Heart right ventricle (tissue), 16 donors: ENCODE measurements at places on chromosomes 1 and 21.

DNA sequence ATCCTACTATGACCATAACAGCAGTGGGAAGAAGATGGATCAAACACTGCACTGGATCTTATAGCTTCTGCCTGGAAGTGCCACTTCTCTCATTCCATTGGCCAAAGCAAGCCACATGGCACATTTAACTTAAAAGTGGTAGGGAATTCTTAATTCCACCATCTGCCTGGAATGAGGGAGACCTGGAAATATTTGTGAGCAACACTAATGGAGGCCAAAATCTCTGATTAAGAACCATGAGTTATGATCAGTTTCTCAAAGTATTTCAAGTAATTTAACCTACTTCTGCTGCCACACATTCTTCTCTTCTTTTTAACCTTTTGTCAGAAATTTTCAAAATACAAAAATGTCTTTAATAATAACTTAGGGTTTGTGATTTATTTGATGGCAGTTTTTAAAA is 154.0 kb upstream of the C1orf87 start:
- DNase-seq, result no peak

GRCh38 chr21:44756423-44757185 is 45.0 kb downstream of the UBE2G2 start:
- DNase-seq, result no peak

DNA sequence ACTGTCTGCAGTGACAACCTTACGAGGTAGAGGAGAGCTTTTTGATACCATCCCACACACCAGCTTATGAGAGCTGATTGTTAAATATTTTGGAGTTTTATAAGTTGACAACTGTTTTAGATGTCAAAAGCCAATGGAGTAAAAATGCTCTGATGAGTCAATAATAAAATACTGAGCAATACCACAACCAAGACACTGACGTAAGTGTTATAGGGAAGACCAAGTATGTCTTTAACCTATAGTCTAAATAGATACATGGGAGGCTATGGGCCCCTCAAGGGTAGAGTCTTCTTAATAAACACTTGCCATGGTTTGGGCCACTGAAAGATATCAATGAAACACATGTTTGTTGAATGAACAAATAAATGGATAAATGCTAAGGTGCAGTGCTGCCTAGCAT is 49.2 kb downstream of the DUSP10 start:
- no peak for DNase-seq

- no peak for DNase-seq
Measured at GRCh38 chr21:29718081-29718815, 221.5 kb downstream of the GRIK1 start.

DNA sequence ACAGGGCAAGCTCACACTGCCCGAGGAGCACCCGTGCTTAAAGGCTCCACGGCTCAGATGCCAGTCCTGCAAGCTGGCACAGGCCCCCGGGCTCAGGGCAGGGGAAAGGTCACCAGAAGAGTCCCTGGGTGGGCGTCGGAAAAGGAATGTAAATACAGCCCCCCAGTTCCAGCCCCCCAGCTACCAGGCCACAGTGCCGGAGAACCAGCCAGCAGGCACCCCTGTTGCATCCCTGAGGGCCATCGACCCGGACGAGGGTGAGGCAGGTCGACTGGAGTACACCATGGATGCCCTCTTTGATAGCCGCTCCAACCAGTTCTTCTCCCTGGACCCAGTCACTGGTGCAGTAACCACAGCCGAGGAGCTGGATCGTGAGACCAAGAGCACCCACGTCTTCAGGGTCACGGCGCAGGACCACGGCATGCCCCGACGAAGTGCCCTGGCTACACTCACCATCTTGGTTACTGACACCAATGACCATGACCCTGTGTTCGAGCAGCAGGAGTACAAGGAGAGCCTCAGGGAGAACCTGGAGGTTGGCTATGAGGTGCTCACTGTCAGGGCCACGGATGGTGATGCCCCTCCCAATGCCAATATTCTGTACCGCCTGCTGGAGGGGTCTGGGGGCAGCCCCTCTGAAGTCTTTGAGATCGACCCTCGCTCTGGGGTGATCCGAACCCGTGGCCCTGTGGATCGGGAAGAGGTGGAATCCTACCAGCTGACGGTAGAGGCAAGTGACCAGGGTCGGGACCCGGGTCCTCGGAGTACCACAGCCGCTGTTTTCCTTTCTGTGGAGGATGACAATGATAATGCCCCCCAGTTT is 1.3 kb downstream of the CELSR2 start:
- DNase-seq, result no peak

DNA sequence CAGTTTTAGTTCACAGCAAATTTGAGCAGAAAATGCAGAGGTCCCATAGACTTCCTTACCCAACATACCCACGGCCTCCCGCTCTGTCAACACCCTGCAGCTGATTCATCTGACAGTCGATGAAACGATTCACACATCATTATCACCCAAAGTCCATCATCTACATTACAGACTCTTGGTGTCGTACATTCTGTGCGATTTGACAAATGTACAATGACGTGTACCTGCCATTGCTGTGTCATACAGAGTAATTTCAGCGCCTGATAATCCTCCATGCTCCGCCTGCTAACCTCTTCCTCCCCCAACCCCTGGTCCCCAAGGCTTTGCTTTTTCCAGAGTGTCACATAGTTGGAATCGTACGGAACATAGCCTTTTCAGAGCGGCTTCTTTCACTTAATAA is 94.7 kb upstream of the SLC25A33 start:
- DNase-seq, result no peak

- DNase-seq, result no peak
Measured at GRCh38 chr1:112672842-112673241, 1.6 kb upstream of the MOV10 start.

DNA sequence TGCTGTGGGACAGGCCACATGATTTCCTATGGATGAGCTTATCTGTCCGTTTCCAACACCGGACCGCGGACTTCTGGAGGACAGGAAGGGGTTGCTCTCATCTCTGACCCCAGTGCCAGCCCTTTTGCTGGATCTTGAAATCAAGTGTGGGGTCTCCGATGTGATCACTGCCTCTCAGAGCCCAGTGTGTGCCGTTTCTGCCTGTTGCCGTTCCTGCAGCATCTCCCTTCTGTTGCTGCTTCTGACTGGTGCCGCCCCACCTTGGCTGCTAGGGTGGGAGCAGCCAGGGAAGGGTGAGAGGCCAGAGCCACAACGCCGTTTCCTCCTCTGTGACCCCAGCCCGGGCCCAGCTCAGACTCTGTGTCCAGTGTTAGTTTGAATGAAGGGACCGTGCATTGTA is 67.3 kb upstream of the WNT4 start:
- no peak for DNase-seq

GRCh38 chr1:1132042-1132950 is 16.4 kb upstream of the C1orf159 start:
- peak; percentile 29 for DNase-seq

- no peak for DNase-seq
Measured at GRCh38 chr1:78500529-78500928, 9.8 kb downstream of the PTGFR start.

DNA sequence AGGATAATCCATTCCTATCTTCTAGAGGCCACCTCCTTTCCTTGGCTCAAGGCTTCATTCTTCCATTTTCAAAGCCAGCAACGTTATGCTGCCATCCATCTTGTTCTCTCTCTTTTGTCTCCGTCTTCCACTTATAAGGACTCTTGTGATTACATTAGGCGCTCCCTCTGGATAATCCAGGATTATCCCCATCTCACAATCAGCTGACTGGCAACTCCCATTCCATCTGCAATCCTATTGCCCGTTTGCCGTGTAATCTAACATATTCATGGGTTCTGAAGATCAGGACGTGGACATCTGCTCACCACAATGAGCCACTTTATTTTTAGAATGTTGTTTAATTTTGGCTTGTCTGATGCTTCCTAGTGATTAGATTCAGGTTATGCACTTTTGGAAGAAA is 89.3 kb downstream of the EBNA1BP2 start:
- no peak for DNase-seq

DNA sequence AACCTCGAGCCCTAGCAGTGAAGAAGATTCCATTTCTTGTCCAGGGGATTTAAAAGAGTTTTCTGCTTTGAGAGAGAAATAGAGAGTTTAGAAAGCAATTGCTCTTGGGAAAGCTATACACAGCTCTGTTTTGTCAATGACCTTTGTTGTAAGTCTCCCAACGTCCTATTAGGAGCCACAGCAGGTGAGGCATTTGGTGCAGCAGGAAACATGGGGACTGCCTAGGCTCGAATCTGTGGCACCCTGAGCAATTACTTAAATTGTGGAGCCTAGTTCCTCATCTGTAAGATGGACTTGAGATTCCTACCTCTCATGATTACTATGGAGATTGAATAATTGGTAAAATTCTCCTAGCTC is 8.2 kb downstream of the DCLRE1B start:
- DNase-seq, result no peak
